ENCODE measurements at places on chromosomes 4 and X.

GRCh38 chr4:156303708-156304107, 350.0 kb upstream of the CTSO start:
- no peak for DNase-seq

- no peak for DNase-seq
These were observed 79.8 kb upstream of the PPP1R2C start for GRCh38 chrX:42857766-42858165.

GRCh38 chrX:148555101-148555500, 54.7 kb downstream of the AFF2 start:
- DNase-seq, result no peak

DNA sequence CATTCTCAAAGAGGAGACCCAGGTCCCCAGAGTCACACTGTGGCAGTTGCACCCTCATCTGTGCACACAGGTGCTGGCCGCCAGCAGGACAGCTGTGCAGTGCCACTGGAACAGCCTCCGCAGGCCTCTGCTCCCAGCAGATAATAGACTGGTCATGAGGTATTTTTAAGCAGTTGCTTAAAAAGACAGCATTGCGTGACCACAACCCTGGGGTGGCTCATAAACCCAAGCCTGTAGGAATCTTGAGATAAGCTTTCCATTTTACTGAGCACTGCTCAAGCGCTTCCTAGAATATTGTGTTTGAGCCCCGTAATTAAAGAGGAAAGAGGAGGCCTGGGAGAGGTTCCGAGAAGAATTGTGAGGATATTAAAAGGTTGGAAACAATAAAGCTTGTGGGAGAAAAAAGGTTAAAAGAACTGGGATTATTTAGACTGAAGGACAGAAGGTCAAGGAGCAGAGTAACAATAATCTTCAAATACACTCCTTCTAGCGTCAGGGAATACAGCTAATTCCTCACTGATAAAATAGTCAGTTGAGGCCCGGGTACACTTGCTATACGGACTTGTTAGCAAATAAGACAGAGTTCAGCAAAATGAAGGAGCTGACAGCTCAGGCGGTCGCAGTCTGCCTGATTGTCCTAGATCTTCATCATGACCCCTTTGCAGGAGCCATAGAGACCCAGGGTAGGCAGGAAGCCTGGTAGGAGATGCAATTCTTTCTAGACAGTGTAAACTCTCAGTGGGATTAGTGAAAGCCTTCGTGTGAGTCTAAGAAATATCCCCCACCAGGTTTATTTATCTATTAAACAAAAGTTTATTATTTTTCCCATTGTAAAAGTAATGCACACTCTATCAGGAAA, 86.2 kb upstream of the KIT start:
- no peak for DNase-seq

- no peak for DNase-seq
These were observed 68.9 kb downstream of the INPP4B start for GRCh38 chr4:142777045-142777743.

DNA sequence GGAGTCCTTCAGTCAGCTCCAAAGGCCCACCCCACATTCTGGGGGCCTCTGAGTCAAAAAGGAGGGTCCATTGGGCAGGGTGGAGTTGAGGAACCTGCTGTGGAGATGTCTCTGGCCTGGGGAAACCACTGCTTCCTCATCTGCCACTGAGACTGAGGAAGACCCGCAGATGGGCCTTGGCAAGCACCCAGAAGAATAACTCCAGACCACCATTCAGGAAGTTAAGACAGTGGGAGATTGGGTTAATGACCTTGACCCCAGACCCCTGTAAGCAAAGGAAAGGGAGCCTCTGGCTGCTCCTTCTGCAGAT, 8.1 kb upstream of the HSD17B10 start:
- no peak for DNase-seq

DNA sequence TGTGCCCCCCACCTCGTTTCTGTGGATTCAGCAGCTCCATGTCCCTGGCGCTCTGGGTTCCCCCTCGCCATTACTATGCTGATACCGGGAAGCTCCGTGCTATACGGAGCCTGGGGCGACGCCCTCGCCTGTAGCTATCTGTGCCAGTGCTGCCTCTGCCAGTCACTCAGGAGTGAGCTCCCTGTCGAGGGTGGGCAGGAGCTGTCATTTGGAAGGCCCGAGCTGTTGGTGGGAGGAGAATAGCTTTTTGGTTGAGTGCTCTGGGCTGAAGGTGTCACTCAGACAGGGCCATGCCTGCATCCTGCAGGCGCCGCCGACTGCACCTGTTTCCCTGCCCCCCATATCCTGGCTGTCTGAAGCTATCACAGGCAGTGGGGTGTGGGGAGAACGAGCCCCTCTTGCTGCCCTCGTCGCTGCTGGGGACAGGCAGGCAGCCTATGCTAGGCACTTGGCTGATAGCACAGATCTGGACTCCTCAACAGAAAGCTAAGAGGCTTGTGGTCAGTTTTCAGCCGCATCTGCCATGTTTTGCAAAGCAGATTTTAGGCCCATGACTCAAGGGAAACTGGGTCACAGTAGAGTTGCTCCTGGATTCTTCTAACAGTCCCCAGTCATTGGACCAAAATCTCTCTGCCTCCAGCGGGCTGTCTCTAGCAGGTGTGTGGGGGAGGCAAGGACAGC, 31.8 kb downstream of the CPLX1 start:
- no peak for DNase-seq

DNA sequence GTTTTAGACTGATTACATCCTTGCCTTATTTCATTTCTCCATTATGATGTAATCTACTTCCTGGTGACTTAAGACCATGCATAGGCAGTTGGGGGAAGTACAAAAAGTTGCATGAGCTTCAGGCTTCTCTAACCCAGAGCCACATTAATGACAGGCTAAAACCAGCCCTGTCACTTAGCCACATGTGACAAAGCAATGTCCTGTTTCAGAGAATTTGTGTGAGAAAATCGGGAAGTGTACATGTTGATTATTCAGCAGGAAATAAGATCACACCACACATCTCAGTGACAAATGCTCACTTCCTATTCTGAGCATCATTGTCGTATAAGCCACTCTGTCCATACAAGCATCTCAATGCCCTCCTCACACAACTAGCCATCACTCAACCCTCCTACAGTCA, 98.5 kb upstream of the MAGEB16 start:
- DNase-seq, result no peak

GRCh38 chr4:15106399-15106798, 104.1 kb downstream of the CPEB2 start:
- no peak for DNase-seq

DNA sequence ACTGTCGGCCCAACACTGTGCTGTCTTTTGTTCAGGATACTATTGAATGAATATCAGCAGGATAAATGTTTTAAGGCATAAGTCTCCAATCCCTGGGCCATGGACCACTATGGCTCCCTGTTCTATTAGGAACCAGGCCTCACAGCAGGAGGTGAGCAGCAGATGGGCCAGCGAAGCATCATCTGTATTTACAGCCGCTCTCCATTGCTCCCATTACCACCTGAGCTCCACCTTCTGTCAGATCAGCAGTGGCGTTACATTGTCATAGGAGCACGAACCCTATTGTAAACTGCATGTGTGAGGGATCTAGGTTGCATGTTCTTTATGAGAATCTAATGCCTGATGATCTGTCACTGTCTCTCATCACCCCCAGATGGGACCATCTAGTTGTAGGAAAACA, 3.7 kb upstream of the APLN start:
- no peak for DNase-seq

DNA sequence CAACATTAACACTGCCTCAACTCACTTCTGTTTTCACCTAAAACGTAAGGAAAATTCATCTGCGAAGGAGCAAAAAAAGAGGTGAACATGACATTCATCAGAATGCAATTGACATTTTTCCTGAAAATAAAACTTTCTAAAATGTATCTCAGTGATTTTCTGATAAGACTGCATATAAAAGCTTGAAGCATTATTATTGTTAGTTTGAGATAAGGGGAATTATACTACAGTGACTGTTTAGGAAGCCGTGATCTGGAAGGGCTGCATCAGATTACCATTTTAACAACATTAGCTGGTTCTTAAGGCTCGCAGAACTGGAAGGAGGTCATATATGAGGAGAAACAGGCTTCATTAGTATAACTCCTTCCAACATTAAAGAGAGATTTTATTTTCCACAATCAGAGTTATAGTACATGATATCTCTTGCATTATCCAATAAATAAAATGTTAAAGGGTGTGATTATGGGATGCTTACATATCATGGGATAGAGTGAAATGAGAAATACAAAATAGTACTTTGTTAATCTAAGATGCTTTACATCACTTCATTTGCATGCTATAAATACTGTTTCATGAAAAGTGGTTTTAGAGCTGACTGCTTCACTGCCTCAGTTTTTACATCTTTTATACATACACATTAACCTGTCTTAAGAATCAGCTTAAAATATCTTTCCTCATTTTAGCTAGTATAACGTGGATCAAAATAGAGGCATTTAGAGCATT, 1820.1 kb upstream of the TENM3 start:
- DNase-seq, result no peak

- no peak for DNase-seq
These were observed 133.1 kb upstream of the VCX start for GRCh38 chrX:7709845-7710244.

- DNase-seq, result no peak
These were observed 174.4 kb downstream of the TSPAN5 start for GRCh38 chr4:98484031-98484430.

DNA sequence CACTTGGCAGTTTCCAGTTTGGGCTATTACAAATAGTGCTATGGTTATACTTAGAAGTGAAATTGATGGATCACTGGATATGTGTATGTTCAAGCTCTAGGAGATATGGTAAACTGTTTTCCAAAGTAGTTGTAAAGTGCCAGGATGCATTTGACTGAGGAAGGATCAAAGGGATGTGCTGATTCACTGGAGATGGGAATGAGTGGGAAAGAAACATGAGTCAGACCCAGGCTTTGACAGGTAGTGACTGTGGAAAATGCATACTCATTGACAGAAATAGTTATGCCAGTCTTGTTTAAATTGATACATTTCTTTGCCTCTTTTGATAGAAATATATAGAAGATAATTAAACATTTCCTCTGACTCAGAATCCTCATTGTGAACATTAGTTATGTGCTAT, 77.9 kb downstream of the CEP135 start:
- DNase-seq, result no peak

DNA sequence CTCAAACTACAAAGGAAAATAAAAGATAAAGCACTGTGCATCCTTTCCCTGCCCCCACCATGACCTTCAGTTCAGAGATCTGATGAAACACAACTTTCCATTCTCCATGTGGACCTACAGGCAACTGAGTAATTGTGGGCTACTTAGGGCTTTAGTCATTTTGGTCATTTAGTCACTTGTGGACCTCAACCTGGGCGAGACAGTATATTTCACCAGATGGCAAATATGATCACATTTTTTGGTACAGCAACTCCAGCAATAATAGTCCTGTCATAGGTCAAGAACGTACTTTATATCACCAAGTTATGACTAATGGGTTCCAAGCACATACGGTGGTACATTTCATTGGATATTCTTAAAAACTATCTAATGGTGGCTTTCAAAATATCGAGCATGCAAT, 141.2 kb downstream of the PDGFC start:
- peak; percentile 70 for DNase-seq

DNA sequence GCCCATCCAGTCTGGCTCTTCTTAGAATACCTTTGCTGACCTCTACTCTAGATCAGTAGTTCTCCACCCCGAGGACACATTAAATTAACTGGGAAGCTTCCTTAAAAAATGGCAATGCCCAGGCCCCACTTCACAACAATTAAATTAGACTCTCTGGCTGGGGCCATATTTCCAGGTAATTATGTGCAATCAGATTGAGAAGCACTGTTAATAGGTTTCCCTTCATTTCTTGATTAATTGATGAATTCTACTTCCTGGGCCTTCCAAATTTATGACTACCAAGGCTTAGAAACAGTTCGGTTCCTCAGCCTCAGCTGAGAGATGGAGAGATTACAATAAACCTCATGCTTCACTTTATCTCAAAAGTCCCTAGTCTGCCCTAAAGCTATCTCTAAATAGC, 71.7 kb upstream of the LIMCH1 start:
- no peak for DNase-seq

DNA sequence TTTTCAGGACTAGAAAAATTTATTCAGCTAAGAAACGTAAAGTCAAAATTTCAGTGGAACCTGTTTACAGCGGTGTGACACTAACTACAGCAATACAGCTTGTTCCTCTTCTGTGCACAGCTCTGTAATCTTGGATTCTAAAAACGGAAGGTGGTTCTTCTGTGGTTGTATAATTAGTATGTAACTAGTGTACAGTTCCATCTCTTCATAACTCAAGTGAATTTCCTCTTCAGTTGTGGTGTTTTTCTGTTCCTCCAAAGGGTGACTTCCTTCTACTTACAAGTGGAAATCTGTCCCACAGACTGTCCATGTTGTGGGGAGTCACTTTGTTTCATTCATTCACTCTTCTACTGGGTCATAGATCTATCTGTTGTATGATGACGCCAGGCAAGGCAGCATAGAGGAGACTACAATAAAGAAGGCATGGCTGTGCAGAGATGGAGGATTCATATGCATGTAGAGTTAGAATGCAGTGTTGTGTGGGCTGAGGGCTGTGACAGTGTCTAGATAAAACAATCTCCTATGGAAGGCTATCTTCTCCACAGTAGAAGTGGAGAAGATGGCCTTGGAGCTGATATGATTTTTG, 5.4 kb downstream of the DAPP1 start:
- DNase-seq, result no peak

DNA sequence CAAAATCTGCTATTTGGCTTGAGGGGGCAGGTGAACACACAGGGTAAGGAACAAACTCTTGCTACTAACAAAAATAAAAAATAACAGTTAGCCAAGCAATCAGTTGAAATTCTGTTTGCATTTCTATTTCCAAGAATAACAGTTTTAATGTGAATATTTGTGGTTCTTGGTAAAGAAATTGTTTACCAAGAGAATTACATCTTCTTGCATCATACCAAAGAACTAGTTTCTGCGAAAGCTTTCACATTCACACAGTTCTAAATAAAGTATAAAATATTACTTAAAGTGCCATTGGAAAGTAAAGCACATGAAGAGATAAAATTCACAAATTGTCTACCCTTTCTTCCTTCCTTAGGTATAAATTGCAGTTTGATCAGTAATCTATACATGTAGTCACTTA, 54.4 kb downstream of the KLHL4 start:
- no peak for DNase-seq

DNA sequence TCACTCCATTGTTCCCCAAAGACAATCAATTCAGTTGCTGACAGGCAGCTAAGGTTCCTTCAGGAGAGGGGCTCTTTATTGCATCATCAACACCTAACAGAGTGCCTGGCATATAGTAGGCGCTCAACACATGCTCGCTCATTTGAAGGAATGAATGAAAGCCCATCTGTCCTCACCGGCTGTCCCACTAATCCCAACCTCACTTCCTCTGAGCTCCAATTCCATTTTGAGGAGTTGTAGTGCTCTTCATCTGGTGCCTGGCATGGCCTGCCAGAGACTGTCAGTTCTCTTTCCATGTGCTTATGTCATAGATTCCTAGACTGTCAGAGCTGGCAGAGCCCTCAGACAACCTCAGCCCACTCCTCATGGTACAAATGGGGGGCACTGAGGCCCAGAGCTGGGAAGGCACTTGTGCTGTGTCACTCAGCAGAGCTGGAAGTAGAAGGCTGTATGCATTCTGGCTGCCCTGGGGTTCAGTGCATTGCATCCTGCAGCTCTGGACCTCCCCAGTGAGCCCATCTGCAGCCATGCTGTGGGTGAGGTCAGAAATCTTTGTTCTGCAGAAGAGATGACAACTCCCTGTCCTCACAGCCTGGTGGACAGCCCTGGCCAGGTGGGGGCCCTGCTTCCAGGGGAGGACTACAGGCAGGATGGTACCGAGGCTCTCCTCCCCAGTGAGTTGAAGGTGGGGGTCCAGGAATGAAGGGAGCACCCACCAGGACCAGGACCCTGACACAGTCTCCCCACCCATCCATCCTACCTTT, 134.9 kb upstream of the PJA1 start:
- DNase-seq, result no peak

GRCh38 chr4:138857416-138857815, 158.2 kb upstream of the NOCT start:
- DNase-seq, result no peak
